GM10248 (cell line): ENCODE measurements at places on chromosomes 3 and 15.

- DNase-seq: no peak
These were observed 11.3 kb downstream of the WDR48 start for GRCh38 chr3:39063143-39063542.

DNA sequence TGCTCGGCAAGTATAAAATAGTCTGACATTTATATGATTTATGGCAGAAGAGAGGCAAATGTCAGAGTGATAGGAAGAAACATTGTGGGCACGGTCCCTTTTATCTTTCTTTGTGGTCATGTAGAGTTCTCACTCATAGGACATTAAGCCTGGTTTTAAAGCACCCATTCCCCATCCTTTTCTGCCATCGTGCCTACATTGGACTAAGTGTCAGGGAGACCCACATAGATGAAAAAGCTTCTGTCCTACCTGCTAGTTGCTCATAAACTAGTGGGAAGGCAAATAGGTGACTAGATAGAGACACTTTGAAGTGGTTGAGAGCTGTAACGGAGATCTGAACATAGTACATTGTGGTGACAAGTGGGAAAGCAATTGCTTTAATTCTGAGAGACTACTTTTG, 155.7 kb downstream of the B3GALNT1 start:
- DNase-seq: no peak

DNA sequence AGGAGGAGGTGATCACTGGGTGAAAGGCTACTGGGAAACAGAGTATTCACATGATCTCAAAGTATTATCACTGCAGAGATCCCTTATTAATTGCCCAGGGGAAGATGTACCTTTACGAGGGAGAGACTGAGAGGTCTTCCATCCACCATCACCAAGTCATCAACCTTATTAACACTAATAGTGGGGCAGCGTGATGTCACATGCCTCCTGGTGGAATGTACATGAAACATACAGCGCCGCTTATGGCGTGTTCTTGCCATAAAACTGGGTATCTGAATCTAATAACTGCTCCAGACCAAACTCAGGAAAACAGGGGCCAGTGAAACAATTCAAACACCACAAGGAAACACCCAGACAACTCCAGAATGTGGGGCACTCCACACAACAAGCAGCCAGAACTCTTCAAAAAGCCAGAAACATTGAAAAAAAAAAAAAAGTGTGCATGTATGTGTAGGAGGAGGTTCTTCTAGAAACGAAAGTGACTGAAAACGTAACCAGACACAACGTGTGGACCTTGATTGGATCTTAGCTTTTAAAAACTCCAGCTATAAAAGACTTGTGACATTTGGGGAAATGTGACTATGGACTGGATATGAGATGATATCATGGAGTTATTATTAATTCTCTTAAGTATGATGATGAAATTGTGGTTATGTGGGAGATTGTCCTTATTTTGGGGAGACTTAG, 4.6 kb downstream of the STIMATE start:
- peak; percentile 62 for DNase-seq

- no peak for DNase-seq
These were observed 129.2 kb upstream of the BNIP2 start for GRCh38 chr15:59818336-59818735.

- DNase-seq: no peak
These were observed 562.6 kb downstream of the EDEM1 start for GRCh38 chr3:5750091-5750490.

DNA sequence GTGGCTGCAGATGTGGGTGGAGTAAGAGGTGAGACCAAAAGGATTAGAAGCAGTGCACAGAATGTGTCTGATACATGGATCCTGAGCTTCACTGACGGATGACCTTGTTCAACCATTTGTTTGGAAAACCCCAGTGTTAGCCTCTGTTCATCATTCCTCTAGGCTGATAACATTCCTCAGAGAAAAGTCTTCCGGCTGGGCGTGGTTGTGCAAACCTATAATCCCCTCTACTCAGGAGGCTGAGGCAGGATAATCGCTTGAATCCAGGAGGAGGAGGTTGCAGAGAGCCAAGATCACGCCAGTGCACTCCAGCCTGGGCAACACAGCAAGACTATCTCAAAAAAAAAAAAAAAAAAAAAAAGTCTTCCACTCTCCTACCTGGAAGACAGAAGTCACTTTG, 23.1 kb upstream of the CHD2 start:
- no peak for DNase-seq

- DNase-seq: peak; percentile 63
These were observed 24.6 kb upstream of the CORO2B start for GRCh38 chr15:68553994-68554720.

GRCh38 chr3:46236294-46237054, 5.8 kb upstream of the CCR3 start:
- DNase-seq: no peak
